ENCODE measurements at places on chromosomes 6 and 20.
A peak's percentile ranks its signal among the peaks of the same experiment; 100 is the strongest.

DNA sequence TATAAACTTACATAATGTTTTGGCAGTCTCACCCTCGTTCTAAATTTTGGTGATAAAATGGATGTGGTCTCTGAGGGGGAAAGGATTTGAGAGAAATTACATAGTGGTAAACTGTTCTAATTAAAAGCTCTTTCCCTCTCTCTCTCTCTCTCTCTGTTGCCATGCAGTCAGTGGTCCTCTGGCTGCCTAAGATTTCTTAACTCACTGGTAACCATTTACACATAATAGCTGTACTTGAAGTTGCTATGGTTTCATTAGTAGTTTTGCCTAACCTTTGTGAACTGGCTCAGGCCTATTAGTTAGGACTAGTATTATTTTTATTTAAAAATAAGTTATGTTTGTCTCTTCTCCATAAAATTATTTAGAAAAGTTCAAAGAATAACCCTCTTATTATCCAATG, 42.0 kb downstream of the MAPK14 start:
- DNase-seq = no peak

DNA sequence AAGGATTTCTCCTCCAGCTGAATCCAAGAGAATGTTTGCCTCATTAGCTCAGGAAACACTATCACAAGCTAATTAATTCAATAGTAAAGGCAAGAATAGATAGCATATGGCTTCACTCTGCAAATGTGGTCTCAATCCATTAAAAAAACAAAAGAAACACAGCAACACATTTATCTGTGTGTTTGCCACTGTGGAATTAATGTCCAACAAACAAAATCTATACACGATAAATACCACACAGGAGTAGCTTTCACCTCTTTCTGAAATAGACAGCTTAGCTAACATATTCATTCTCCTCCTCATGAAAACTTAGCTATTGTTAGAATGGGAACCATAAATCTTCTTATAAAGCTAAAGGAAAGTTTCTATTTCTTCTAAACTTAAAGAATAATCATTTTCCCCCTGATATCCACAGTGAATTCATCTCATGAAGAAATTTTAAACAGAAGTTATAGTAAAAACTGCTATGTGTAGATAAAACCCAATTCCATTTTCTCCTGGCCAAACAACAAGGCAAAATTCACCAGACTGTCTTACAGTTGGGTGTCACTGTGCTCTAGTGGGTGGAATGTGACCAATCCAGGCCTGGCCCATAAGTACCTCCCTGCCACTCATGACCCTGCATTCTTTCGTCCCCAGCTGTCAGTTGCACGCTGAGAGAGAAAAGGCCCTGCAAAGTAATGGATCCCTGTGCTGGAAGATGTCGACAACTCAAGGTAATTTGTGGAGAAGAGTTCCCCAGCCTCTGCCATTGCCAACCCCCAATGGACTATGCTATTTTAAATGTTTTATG, 92.9 kb upstream of the NRSN1 start:
- DNase-seq = no peak

GRCh38 chr20:62694868-62695267, 13.8 kb upstream of the NTSR1 start:
- no peak for DNase-seq

- no peak for DNase-seq
Measured at GRCh38 chr6:84929212-84929611, 164.8 kb upstream of the TBX18 start.

- no peak for DNase-seq
Measured at GRCh38 chr20:32984631-32985354, 19.4 kb downstream of the SUN5 start.

- DNase-seq = no peak
Measured at GRCh38 chr20:51831866-51832265, 29.5 kb upstream of the SALL4 start.

DNA sequence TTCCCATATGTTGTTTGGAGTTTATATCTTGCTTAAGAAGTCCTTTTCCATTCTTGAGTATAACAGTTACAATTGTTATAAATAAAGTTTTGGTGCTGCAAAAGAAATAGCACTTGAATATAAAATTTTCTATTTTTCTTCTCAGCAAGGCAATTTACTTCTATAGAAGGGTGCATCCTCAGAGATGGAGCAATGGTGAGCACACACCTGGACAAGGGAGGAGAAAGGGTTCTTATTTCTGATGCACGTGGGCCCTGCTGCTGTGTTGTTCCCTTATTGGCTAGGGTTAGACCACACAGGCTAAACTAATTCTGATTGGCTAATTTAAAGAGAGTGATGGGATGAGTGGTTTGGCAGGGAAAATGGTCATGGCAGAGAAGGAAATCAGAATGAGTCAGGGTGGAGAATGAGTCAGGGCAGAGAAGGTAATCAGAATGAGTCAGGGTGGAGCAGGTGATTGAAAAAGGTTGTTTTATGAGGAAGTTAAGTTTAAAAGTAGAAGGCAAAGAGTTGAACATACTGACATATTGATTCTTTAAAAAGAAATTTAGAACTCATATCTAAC, 38.0 kb downstream of the CST8 start:
- DNase-seq = no peak

GRCh38 chr20:7226156-7226555, 458.7 kb downstream of the BMP2 start:
- no peak for DNase-seq

GRCh38 chr6:20454204-20454824, 52.6 kb downstream of the E2F3 start:
- no peak for DNase-seq

- no peak for DNase-seq
Measured at GRCh38 chr20:1203630-1204029, 376 bp downstream of the C20orf202 start.

GRCh38 chr20:37808233-37809070, 94.5 kb upstream of the VSTM2L start:
- DNase-seq = peak; percentile 42

GRCh38 chr6:93317592-93317991, 101.8 kb downstream of the EPHA7 start:
- no peak for DNase-seq

- DNase-seq = no peak
Measured at GRCh38 chr6:56794421-56794820, 151.7 kb upstream of the DST start.

- DNase-seq = no peak
Measured at GRCh38 chr6:45469663-45470062, 91.9 kb upstream of the SUPT3H start.

DNA sequence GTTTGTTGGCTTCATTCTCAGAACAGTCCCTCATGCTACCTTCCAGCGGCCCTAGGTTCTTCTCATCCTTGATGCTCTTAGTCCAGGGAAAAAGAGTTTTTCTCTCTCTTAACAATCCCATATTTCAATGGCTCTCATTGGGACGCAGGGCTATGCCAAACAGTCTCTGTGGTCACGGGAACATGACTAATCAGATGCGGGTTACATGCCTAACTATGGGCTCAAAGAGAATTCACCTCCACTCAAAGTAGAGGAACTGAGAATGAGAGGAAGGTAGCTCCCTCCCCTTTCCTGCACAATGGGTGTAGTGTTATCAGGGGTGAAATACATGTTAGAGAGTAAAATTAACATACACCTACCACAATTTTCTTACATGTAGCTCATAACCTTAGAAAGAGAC, 18.1 kb upstream of the ATRN start:
- no peak for DNase-seq

DNA sequence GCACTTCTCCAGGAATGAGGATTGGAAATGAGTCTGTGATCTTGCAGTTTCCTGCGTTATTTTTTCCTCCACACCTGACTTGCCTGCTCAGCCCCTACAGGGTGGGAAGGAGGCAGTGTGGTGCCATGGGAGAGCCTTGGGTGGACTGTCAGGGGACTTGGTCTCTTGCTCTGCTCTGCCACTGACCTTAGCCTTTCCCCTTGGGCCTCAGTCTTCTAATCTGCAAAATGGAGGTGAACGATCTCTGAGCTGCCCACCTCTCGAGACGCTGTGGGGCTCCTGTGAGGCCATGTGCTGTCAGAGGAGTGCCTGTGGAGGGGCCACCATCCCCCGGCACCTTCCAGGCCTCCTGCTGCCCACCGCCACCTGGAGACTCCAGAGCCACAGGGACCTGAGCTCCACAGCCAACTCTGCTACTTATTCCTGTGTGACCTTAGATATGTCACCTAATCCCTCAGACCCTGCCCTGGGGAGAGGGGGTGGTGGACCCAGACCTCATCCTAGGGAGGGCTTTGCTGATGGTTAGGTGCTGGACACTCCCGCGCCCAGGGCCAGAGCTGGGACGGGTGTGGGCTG, 45.8 kb upstream of the MLN start:
- DNase-seq = no peak

- DNase-seq = no peak
Measured at GRCh38 chr20:38250609-38251008, 9.9 kb downstream of the KIAA1755 start.

DNA sequence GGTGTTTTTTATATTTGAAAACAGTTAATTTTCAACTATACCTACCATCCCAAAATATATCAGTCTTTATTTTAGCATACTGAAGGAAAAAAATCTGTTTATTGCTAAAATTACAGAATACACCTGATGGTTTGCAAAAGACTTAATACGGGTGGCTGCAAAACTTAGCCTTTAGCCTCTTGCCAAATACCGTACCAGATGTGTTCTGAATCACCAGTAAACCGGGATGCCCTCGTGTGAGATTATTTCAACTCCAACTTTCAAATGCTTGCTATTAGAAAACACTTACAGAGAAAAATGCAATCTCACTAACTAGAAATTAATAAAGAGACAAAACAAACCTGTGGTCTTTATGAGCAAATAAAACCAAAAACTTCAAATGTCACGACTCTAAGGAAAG, 36.0 kb downstream of the REV3L start:
- no peak for DNase-seq

DNA sequence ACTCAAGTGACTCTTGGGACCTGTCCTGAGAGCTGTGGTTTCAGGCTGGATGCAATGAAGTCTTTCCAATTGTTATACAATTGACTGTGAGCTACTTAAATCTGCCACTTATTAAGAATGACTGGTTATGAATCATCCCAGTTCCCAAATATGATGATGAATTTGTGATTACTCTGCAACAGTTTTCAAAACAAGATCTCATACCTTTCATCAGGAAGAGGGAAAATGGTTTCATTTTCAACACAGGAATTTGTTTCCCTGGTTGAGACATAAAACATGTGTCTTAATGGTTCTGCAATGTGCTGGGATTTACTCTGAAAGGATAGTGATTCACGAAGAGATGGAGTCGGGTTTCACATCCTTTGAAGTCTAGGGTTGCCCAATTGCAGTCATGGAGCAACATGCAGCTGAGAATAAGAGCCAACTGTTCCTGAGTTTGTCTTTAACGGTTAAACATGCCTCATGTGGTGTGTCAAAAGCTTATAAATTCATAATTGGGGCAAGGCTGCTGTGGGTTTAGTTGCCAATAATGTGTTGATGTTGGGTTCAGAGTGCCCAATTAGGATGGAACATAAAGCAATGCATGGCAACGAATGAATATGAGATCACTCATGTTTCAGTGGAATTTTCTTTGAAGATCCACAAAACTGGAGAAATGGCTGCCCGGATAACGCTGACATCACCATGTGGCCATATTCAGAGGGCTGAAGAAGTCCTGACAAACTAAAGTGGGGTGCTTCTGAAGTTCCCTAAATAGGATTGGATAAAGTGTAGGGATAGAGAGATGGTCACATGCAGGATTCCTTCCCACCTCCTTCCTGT, 41.0 kb downstream of the CYP24A1 start:
- no peak for DNase-seq

DNA sequence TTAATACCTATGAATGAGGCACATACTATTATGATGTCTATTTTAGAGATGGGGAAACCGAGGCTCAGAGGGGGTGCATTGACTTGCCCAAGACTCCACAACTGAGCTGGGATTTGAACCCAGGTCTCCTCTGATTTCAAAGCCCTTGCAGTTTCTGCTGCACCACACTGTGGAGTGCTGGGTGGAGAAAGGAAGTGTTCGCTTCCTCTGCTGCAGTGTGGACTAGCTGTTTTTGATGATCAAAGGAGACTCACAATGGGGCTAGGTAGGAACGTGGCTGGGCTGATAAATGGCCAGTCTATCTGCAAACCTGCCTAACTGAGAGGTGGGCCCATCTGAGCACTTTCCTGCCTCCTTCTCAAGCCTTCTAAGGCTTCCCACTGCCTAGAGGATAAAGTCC, 87.2 kb downstream of the CD40 start:
- DNase-seq = peak; percentile 4

- peak; percentile 14 for DNase-seq
Measured at GRCh38 chr6:13294499-13295069, 33.8 kb downstream of the TBC1D7 start.

DNA sequence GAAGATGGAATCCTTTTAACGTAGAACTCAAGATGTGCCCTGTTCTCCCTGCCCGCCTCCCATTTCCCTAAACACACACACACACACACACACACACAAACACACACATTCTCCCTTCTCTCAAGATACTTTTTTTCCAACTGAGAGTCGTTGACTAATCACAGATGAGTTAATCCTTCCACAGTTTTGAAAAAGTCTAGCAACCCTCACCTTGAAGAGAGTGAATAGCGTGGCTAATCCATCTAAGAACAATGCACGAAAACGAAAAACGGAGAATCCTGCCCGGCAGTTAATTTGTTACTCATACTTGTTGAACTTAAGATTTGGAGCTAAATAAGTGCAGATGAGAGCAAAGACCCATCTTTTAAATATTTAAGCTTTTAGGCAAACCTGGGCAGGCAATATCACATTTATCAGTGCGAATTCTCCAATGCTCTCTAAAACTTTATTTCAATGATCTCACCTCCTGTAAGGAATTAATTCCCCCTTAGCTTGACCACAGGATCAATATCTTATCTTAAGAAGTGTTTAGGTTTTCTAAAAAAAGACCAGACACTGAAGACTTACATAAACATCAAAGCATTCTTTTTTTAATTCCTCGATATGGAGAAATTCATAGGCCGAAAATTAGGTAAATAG, 1.1 kb downstream of the AGPAT4 start:
- DNase-seq = peak; percentile 46

GRCh38 chr20:59667131-59667530, 62.8 kb downstream of the PHACTR3 start:
- DNase-seq = no peak

DNA sequence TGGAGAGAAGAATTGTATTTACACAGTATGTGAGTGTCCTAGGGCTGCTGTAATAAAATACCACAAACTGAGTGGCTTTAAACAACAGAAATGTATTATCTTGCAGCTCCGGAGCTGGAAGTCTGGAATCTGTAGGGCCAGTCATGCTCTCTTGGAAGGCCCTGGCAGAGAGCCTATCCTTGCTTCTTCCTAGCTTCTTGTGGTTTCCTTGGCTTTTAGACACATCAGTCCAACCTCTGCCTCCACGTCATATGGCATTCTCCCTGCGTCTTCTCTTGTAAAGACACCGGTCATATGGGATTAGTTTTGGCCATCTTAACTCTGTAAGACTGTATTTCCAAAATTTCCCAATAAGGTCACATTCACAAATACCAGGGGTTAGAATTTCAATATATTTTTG, 10.8 kb downstream of the FNDC1 start:
- no peak for DNase-seq

- DNase-seq = no peak
Measured at GRCh38 chr20:56098981-56099500, 93.7 kb upstream of the CBLN4 start.

DNA sequence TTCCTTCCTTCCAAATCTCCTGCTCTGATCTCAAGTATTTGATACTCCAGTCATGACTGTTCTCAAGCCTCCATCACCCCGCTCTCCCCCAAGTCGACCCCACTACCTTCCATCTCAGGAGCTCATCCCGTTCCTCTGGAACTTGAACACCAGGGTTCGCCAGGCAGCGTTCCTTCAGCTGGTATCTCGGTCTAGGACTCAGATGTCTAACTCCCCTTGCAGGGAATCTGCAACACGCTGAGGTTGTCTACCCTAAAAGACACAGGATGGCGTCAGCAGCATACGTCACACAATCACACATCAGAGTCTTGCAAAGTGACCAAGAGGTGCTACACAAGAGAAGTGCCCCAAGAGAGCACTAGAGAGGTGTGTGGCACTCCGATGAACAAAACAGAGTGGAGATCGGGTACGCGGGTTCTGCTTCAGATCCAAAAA, 706 bp downstream of the ZNF184 start:
- peak; percentile 80 for DNase-seq
